ENCODE measurements at places on chromosomes 5 and 9.

DNA sequence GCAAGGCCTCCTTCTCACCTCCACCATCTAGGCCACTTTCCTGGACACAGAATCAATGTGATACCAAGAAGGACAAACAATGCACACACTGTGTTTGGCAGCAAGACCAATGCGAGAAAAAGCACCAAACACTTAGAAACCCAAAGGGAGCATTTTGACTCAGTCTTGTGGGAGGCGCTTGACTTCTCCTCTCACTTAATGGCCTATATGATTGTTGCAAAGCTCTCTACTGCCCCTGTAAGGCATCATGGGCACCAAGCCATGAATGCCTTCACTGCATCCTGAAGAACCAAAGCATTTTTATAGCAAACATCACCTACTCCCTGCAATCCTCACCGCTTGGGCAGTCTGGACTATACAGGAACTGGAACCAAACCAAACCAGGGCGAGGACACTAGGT lies 57.5 kb downstream of the CDH6 start:
- no peak for DNase-seq

DNA sequence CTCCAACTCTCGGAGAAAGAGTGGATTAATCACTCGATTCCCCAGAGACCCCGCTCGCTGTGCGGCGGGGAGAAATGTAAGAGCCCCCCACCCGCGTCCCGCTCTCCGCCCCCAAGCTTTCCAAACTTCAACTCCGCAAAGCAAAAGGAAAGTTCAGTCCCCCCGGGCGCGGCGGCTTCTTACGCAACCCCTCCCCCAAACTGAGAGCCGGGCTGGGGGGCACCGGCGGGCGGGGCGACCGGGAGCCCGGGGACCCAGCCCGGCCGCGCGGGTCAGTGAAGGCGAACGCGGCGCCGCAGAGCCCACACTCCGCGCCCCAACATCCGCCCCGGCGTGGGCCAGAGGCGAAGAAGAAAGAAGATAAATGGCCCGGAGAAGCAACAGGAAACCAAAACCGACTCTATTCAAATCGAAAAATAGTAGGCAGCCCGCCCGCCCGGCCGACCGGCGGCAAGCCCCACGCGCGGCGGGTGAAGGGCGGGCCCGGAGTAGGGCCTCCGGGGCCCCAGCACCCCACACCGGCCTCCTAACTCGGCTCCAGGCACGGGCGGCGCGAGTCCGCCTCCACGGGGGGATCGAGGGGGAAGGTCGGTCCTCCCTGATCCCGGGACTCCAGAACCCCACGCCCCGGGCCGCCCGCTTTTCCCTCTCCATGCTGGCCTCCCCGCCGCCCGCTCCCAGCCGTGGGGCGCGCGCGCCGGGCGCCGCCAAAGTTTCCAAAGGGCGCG lies 720 bp downstream of the NOTCH1 start:
- DNase-seq, result peak; percentile 88

DNA sequence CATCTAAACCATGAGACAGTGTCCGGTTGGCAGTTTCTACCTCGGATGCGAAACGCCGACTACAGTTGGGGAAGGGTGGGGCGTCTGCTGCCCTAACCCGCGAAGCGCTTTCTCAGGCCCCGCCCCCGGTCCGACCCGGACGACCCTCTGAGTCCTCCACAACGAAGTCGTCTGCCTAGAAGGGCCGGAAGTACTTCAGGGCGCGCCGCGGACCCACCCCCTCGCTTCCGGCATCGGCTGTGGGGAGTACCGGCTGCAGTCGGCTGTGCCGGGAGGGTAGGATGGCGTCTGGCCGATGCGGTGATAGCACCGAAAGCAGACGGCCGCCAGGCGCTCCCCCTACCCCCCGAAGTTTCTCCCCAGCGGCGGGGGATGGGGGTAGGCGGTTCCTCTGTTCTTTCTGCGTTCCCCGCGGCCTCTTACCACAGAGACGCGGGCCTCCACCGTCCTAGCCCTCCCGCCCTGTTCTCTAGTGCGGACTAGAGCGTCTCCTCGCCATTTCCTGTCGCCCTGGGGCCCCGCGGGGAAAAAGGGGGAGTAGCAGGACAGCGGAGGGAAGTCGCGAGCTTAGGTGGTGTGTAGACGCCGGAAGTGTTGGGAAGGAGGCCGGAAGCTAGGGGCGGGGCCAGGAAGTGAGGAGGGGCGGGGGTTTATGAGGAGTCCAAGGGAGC lies at the start of gene TRIM41:
TSS of gene TRIM41 (plus strand) at position 224 of the 671 bp plus-strand sequence. CDS start 719 bp downstream, outside the sequence.
- DNase-seq, result peak; percentile 99

DNA sequence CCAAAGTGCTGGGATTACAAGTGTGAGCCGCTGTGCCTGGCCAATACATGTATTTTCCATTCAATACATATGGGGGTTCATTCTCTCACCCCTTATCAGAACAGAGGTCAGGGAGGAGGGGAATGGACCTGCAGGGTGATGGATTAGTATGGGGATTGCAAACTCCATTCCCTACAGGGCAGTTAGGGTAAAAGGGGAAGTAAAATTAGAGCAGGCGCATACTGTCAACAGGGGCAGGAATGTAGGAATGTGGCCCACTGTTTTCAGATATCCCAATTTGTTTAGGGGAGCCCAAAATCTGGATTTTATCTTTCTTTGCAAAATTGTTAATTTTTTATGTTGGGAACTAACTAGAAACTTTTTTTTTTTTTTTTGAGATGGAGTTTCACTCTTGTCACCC lies 46.4 kb upstream of the SLC44A1 start:
- no peak for DNase-seq

- no peak for DNase-seq
Observed at GRCh38 chr5:115461506-115462290, 82.9 kb downstream of the FEM1C start.

DNA sequence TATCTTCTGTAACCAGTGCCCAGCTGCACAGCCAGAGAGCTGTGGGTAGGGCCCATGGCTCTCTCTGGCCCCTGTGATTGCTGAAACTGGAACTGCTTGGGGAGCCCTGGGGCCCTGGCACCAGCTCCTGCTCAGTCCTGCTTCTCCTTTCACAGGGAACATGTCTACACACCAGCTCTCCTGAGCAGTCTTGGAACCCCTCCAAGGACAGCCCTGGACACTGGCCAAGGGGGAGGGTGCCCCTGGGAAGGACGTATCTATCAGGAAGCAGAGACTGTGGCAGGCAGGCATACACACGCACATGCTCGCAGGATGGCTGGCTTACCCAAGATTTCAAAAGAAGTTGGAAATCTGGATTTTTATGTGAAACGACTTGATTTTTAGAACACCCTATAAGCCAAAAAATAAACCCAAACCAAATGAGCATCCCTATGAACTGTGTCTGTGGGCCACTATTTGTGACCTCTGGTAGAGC lies 8.8 kb upstream of the TRAF1 start:
- DNase-seq, result peak; percentile 92

DNA sequence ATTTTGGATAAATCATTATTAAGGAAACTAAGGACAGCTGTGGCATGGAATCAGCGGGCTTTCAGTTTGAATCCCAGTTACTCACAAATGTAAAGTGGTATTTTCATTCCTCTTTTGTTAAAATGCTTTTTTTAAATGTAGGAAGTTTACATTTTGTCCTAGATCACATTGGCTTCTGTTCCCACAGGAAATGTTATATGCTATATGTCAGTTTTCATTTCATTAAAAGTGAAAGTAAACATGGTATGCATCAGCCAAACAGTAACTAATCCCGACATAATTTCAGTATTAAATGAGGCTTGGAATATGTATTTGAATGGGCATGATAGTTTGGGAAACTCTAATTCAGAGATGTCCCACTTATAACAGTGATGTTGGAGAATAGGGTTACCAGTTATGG lies 18.6 kb upstream of the SMIM15 start:
- DNase-seq, result no peak

DNA sequence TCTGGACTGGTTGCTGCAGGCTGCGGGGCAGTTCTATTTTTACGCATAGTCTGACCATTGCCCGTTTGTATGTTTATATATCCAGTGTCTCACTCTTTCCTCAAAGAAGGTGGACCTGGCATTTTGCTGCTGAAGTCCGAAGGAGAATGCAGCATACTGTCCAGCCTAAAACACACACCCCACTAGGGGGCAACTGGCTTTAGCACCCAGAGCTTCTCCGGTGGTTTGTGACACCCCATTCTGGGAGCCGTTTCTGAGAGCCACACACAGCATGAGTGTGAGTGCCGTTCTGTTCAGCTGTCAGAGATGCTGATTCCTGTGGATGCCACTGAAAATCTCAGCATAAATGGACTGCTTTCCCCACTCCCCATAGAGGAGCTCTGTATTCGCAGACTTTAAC lies 290.5 kb upstream of the TAS2R1 start:
- no peak for DNase-seq

GRCh38 chr9:136847826-136848392 lies 1.3 kb upstream of the PHPT1 start:
- peak; percentile 96 for DNase-seq

GRCh38 chr5:175840050-175840841 lies 31.1 kb upstream of the CPLX2 start:
- DNase-seq, result no peak

DNA sequence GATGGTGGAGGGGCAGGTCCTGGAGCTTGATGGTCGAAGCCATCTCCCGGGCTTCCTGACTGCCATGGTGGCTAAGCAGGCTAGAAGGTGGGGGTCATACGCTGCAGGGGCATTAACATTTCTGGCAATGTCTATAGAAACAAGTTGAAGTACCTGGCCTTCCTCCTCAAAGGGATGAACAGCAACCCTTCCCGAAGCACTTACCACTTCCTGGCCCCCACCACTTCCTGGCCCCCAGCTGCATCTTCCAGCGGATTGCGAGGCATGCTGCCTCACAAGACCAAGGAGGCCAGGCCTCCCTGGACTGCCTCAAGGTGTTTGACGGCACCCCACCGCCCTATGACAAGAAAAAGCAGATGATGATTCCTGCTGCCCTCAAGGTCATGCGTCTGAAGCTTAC lies 97.0 kb upstream of the MOCS2 start:
- DNase-seq, result peak; percentile 23

- DNase-seq, result no peak
Observed at GRCh38 chr9:136062657-136063439, 32.2 kb downstream of the NACC2 start.

- DNase-seq, result no peak
Observed at GRCh38 chr5:65102371-65102975, 333.7 kb downstream of the CWC27 start.

- DNase-seq, result no peak
Observed at GRCh38 chr9:93255494-93255867, 71.5 kb downstream of the WNK2 start.

- no peak for DNase-seq
Observed at GRCh38 chr5:147538236-147538635, 28.4 kb upstream of the DPYSL3 start.

GRCh38 chr9:121196389-121196788 lies 5.3 kb downstream of the RAB14 start:
- no peak for DNase-seq

GRCh38 chr5:140327589-140327988 lies 18.8 kb downstream of the HBEGF start:
- DNase-seq, result no peak

DNA sequence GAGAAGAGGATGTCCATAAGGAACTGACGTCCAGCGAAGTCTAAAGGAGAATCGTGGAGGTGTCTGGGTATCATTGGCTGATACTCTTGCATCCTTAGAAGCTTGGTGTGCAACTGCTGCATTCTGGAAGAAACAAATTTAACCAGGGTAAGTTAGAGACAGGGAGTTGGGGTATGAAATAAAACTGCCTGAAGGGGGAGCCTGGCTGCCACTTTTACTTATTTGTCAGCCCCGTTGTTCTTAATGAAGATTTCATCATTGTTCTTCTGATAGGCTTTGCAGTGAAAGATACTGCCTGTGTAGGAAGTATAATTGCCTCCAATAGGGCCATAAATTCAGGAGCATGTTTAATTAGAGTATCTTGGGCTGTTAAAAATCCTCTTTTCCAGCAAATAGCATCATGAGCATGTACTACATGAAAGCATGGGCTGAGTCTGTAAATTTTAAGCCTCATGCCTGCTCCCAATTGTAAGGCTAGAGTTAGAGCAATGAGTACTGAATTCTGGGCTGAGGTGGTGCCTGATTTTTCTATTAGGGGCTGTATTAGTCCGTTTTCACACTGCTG lies 1264.5 kb upstream of the ACO1 start:
- no peak for DNase-seq

Measured in left lung (tissue), 14 donors.